ENCODE measurements at places on chromosomes 6 and 20.
A peak's percentile ranks its signal among the peaks of the same experiment; 100 is the strongest.

DNA sequence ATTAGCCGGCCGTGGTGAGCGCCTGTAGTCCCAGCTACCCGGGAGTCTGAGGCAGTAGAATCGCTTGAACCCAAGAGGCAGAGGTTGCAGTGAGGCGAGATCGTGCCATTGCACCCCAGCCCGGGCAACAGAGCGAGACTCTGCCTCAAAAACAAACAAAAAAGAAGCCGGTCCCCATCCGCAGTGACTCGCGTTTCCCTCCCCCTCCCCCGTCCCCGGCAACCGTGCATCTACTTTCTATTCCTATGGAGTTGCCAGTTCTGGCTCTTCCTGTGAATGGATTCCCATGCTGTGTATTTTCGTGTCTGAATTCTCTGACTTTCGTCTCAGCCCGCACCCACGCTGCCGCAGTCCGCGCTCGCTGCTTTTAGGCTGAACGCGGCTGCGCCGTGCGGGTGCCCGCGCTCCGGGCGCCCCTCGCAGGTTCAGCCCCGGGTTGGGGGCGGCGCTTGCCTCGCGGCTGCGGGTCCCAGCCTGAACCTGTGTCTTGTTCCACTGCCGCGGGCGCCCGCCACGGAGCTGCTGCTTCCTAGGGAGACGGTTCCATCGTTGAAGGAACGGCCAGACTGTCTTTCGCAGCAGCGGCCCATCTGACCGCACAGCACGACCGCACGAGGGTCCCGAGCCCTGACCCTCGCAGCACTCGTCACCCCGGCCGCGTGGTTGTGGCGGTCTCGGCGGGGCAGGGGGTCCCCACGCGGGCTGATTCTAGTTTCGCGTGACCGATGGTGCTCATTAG lies 1.1 kb upstream of the MRGBP start:
- DNase-seq: peak; percentile 47

DNA sequence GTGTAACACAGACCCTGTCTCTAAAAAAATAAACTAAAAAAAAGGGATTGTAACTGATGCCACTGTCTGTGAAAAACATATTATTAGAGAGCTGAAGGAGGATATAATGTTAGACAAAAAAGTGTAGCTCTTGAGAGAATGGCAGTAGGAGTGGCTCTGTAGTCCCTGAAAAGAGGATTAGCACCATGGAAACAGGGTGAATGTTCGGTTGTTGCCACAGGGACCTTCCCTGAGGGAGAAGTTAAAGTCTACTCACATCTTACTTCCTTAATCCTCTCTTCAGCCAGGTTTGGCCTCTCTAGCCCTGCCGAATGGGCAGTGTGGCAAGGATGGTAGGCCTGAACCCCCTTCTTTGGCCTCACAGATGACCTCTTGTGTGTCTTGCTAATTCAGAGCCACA lies 12.1 kb downstream of the SCAND1 start:
- no peak for DNase-seq

- DNase-seq: no peak
Measured at GRCh38 chr6:14444295-14444972, 326.9 kb downstream of the CD83 start.

DNA sequence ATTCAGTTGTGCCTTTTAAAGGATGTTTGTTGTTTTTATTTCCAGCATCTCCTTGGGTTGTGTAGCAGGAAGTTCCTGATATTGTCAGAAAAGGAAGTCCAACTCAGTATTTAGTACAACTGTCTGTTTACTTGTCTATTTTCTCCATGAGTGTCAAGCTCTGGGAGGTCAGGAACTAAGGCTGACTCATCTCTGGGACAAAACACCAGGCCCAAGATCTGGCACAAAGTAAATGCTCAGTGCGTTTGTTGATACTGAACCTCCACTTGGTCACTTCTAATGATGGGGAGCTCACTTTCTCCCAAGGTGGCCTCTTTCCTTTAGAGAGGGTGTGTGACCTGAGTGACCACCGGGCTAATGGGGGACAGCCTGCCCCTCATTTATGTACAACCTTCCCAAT lies 12.6 kb upstream of the PIGU start:
- DNase-seq: no peak

DNA sequence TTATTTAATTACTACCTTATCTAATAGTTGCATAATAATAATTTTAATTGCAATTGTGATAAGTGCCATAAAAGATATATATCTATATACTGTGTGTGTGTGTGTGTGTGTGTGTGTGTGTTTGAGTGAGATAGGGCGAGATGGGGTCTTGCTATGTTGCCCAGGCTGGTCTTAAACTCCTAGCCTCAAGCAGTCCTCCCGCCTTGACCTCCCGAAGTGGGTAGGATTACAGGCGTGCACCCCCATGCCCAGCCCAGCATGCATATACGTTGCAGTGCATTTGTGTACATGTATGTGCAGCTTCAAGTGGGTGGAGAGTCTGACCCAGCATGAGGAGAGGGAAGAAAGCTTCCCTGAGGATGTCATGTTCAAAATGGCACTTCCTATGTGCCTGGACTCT lies 4.6 kb upstream of the RIMS4 start:
- DNase-seq: no peak

DNA sequence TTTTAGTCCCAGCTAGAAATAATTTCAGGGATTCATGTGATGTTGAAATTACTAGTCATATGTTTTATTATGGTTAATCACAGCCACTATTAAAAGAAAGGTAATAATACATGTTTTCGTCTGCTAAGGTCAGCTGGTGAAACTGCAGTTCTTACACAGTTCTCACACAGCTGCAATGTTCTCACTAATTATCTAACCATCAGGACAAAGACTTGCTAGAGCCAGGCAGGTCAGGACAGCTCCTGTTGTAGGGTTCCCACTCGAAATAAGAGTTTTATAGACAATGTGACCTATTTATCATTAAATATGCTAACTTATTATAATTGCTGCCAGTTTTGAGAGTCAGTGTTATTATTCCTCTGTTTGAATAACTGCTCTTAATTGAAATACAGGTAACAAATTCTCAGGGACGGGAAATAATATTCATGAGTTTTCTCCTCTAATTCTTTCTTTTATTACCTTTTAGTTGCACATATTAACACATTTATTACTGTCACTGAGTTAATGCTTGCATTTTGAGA lies 97.9 kb downstream of the GJA1 start:
- no peak for DNase-seq

DNA sequence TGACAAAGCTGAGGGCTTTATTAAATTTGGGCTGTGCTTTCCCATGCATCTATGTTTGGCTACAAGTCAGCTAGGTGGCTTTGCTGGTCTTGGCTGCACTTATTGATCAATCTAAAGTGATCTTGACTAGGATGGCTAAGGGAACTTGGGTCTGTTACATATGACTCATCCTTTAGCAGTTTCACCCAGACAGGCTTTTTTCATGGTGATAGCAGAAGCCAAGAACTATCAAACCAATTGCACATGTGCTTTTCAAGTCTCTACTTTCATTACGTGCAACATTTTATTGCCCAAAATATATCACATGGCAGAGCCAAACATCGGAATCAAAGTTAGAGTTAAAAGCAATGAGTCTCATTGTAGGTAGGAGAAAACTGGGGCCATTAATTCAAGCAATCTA lies 626.3 kb downstream of the TENT5A start:
- DNase-seq: no peak

DNA sequence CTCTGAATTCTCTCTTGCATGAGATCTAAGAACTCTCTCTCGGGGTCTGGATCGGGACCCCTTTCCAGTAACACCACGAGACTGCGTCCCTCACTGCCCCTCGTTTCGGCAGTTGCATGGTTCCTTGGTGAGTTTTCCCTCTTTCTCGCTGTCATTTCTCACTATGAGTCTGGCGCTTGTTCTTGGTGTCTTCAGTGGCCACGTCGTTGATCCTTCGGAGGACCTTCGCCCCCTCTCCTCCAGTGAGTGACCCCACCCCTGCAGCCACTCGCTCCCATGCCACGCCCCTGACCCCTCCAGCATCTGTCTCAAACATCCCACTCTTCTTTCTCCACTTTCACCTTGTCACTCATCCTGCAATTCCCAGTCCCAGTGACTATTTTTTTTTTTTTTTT lies 23.0 kb downstream of the SYNJ2 start:
- DNase-seq: no peak

- no peak for DNase-seq
Measured at GRCh38 chr6:71444222-71444621, 155.6 kb downstream of the OGFRL1 start.

DNA sequence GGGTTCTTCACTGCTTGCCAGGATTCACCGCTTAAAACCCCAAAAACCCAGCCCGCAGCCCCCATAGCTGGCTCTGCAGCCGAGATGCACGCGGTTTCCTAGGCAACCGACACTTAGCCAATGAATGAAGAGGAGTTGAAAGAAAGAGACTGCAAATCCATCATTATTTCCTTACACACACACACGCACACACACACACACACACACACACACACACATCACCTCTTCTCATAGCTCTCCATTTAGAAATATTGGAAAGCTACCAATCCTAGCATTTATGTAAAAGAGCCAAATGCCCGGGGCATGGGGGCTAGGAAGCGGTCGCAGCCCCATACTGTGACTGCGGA lies 3.4 kb upstream of the TUBB2B start:
- no peak for DNase-seq

DNA sequence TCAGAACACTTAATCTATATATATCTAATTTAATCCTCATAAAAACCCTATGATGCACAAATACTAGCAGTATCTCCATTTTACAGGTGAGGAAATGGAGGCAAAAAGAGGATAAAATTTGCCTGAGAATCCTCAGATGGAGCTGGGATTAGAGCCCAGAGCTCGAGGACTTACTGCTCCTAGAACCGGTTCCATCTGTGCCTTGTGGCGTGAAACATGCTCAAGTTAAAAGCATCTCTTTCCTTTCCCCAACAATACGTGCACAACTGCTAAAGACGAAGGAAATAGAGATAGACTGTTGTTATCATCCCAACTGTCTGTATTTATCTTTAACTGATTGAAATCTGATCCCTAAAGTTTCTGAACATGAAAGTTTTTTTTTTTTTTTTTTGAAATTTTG lies 367.6 kb upstream of the SOX4 start:
- no peak for DNase-seq

GRCh38 chr6:107819964-107820337 lies 4.2 kb downstream of the SCML4 start:
- no peak for DNase-seq

DNA sequence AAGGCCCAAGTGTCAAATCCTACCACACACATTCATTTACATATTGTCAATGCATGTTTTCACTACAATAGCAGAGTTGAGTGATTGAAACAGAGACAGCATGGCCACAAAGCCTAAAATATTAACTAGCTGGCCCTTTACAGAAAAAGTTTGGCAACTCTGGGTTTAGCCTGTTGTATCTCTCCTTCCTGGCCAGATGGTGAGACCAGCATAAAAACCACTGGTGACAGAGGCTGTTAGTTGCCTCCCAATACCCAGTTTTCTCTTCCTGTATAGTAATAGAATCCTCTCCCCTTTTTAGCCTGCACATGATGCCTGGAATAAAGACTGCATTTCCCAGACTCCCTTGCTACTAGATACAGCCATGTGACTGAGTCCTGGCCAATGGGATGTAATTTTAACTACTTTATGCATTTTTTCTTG lies 100.0 kb upstream of the TAB2 start:
- no peak for DNase-seq

GRCh38 chr6:37793067-37793466 lies 26.5 kb upstream of the ZFAND3 start:
- DNase-seq: no peak

Measured in hematopoietic multipotent progenitor cell treated with erythropoietin and hydrocortisone succinate and interleukin-3 and kit ligand, for 17 days (in vitro differentiated cells).